ENCODE measurements at places on chromosomes 11 and 22.

- no peak for DNase-seq
These were observed 23.0 kb upstream of the ZDHHC13 start for GRCh38 chr11:19093976-19094375.

DNA sequence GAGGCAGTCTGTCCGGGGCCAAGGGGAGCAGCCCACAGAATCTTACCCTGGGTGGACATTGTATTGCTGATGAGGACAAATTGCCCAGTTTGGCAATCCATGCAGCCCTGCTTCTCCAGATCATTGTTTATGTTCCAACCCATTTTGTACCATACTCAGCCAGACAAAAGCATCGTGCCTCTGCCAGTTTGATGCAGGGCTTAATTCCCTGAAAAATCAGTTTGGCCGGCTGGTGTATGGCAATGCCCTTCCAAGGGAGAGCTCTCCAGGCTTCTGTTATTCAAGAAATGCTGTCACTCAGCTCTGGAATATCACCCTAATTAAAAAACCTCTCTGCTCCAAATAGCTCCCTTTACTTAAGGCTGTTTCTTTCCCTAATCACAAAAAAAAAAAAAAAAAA lies 697.7 kb downstream of the TBC1D22A start:
- DNase-seq: no peak

DNA sequence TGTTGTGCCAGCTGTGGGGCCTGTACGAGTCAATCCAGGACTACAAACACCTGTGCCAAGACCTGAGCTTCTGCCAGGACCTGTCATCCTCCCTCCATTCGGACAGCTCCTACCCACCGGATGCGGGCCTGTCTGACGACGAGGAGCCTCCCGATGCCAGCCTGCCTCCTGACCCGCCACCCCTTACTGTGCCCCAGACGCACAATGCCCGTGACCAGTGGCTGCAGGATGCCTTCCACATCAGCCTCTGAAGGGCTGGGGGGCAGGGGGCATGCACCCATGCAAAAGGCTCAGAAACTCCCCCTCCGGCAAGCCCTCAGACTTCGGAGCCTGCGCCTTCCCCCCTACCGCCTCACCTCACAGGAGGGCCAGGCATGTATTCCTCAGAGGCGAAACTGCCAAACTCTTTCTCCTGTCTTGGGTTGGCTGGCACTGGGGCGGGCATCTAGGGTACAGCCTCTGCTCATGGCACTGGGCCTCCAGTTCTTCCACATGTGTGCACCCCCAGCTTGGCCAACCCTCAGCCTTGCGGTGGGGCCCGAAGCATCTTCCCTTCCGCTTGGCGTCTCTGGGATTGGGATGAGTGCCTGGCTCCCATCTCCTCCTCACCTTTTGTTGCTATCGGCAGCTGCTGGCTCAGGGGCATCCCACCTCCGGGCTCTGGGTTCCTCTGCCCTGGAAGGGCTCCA lies 1.2 kb downstream of the FAM89B start:
- DNase-seq: peak; percentile 37

DNA sequence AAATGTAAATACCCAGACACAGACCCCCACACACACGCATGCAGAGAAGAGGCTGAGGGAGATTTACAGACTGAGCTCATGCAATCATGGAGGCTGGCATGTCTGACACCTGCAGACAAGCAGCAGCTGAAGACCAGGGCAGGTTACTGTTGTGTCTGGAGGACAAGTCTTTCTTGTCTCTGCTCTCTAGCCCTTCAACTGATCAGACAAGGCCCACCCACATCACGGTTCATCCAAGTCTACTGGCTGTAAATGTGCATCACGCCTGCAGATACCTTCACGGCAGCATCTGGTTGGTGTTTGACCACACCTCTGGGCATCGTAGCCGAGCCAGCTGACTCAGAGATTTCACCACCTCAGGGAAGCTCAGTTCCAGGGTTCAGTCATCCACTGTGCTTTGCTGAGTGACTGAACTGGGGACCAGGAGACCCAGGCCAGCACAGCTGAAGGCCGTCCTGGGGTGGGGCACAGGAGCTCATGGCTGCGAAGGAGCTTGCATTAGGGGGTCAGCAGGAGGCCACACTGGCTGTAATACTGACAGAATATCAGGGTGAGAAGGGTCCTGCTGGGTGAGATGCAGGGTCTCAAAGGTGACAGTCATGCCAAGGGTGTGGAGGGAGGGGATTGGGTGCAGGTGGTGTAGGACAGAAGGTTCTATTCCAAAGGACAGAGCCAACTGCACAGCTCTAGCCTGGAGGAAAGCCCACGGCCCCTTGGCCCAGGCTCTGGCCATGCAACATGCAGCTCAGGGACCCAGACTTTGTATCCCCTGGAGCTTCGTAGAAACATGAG lies 304.9 kb downstream of the BRD1 start:
- no peak for DNase-seq

DNA sequence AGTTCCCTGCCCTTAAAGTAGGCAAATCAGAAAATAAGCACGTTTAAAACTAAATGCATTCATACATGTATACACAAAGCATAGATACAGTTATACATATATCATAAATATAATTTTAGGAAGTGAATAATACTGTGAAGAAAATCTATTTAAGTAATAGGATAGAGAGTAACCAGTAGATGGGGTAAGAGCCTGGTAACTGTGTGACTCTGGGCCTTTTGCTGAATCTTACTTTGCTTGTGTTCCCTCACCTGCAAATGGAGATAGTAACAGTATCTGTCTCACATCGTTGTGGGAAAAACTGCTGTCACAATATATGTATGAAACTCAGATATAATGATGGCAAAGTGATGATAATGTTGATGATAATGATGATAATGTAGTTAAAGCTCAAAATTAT lies 29.9 kb downstream of the MS4A2 start:
- DNase-seq: no peak

DNA sequence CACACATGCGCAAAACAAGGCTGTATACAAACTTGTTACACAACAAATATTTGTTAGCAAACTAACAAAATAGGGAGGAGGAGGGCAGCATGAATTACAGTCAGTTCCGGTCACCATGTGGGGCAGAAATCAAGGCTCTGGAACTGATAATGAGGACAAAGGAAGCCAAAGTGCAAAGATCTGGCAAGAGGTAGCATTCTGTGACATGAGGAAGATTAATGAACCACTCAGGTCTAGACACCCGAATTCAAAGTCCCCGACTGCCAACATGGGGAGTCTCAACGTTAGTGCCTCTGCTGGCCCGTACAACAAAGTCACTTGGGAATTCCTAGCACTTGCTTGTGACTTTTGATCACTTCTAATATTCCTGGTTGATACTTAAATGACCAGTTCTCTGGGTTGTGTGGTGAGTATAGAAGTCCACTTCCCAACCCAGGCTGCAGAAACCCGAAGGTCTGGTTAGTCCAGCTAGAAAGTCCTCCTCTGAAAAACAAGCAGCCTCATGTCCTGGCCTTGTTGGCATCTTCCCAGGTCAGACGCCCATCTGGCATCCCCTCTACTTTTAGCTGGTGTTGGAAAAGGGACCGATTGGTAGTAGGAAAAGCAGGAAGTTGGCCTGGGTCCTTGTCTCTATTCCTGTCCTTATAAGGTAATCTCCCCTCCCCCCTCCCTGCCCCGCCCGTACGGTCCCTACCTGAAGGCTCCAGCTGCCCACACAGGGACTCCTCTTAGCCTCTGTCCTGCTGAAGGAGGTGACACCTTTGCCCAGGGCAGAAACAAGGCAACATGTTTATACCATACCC lies 1.6 kb downstream of the SUN2 start:
- DNase-seq: peak; percentile 86

GRCh38 chr11:2721210-2721916 lies 21.6 kb upstream of the KCNQ1OT1 start:
- DNase-seq: no peak

All from NCI-H446 (cell line).